ENCODE measurements at places on chromosomes 5 and 9. TPM values are rescaled to one million over a fixed set of nuclear protein-coding genes. Genes with fewer than 3 reads are reported as not detected.

- DNase-seq, result no peak
Measured at GRCh38 chr9:135189497-135189896, 102.0 kb downstream of the OLFM1 start.

DNA sequence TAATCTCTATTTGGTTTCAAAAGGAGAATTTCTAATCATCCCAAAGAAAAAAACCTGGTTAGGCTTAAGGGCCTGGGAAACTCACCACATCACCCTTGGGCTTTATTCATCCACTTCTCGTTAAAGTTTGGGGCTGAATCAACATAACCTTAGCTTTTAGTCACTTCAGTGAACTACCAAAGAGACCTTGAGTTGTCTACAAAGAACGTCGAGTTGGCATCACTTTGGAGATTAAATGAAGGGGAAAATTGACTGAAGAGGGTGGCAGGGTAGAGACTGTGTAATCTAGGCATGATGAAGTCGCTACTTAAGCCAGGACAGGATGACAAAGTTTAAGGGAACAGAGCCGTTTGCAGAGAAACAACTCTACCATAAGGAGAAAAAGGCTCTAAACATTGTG lies 341.4 kb downstream of the RAB3C start:
- no peak for DNase-seq

Gene YTHDC2
- polyA plus RNA-seq, result 45.4 TPM

Gene C1QTNF2
- polyA plus RNA-seq, result 1.3 TPM
